ENCODE measurements at places on chromosomes 4 and X.

DNA sequence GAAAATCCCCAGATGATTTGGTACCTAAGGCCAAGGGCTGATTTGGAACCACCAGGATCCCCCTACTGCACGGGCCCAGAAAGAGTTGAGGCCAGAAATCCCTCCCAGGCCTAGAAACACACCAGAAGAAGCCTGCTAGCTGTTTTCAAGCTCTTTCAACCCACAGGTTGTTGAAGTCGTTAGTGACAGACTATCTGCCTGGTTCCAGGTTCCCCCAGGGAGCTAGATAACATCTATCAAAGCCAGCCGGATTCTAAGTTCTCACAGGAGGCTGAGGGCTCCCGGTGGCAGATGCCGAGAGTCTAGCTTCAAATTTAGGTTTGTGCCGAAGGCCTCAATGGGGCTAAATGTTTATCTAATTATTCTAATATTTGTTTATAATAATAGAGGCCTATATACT is 132.0 kb upstream of the ATP6AP2 start:
- no peak for DNase-seq

- DNase-seq = no peak
Observed at GRCh38 chr4:156961196-156962057, 10.2 kb downstream of the PDGFC start.

- DNase-seq = no peak
Observed at GRCh38 chr4:17544831-17545234, 29.9 kb downstream of the CLRN2 start.

DNA sequence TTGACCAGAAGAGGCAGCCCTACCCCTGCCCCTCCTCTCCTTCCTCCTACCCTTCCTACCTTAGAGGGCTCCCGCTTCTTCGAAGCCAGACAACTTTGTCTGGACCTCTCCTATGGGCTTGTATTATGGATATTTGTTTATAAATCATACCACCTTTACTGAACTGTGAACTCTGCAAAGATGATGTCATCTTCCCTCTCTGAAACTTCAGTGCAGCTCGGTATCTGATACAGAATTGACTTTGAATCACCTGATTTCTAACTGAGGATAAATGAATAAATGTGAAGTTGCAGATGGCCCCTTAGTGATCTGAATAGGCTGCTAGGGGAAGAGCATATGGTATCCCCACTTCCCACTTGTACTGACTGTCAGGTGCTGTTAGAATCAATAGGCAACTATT is 1.1 kb upstream of the OTC start:
- DNase-seq = no peak

DNA sequence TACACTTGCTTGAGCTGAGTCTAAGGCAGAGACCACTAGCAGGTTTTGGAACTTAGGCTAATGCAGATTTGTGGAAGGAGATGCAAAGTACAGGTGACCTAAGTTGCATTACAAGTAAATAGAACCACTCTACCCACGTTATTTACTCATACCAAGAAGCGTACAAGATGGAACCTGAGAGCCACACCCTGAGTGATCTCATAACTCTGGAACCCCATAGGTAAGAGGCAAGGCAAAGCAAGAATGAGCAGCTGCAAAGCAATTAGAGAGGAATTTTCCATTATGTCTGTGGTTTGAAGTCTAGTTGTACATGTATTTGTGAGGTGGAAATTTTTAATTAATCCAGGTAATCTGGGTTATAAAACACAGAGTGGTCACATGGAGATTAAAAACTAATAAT is 55.4 kb downstream of the CC2D2A start:
- DNase-seq = no peak

- no peak for DNase-seq
Observed at GRCh38 chr4:88698519-88698918, 890 bp upstream of the NAP1L5 start.

GRCh38 chrX:76821276-76821675 is 393.8 kb downstream of the MAGEE1 start:
- DNase-seq = no peak

GRCh38 chr4:143207555-143207954 is 22.8 kb downstream of the USP38 start:
- no peak for DNase-seq

- no peak for DNase-seq
Observed at GRCh38 chr4:102614801-102615200, 113.6 kb downstream of the NFKB1 start.

GRCh38 chr4:168045354-168045753 is 47.0 kb upstream of the ANXA10 start:
- no peak for DNase-seq

GRCh38 chrX:14235004-14235403 is 205.3 kb upstream of the GEMIN8 start:
- no peak for DNase-seq

- DNase-seq = no peak
Observed at GRCh38 chr4:80261989-80262600, 4.4 kb upstream of the FGF5 start.

- DNase-seq = no peak
Observed at GRCh38 chrX:47179221-47179927, 14.3 kb upstream of the UBA1 start.

DNA sequence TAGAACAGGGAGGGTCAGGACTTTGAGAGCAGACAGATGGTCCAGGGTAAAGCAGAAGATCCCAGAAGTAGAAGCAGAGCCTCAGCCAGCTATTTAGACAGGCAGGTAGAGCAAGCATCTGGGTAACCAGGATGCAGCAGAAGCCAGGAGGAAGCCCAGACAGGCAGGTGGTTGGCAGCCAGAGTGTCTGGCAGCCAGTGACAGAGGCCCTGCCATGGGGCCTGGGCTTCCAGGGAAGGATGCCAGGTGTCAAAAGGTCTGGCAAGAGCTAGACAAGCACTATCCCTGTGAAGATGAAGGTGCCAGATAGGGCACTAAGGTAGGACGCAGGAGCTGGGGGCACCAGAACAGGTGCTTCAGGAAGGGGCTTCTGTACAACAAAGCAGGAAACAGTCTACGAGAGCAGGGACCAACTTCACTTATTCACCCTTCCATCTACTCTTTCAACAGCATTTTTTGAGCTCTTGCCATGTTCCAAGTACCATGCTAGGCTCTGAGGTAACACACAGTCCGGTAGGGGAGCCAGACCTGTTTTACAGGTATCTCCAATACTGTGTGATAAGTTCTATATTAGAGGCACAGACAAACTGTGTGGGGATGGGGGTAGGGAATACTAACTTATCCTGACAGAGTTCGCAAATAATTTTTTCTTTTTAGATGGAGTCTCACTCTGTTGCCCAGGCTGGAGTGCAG is 38.1 kb upstream of the GJB1 start:
- no peak for DNase-seq

- DNase-seq = no peak
Observed at GRCh38 chr4:72471816-72472215, 97.2 kb downstream of the ADAMTS3 start.

DNA sequence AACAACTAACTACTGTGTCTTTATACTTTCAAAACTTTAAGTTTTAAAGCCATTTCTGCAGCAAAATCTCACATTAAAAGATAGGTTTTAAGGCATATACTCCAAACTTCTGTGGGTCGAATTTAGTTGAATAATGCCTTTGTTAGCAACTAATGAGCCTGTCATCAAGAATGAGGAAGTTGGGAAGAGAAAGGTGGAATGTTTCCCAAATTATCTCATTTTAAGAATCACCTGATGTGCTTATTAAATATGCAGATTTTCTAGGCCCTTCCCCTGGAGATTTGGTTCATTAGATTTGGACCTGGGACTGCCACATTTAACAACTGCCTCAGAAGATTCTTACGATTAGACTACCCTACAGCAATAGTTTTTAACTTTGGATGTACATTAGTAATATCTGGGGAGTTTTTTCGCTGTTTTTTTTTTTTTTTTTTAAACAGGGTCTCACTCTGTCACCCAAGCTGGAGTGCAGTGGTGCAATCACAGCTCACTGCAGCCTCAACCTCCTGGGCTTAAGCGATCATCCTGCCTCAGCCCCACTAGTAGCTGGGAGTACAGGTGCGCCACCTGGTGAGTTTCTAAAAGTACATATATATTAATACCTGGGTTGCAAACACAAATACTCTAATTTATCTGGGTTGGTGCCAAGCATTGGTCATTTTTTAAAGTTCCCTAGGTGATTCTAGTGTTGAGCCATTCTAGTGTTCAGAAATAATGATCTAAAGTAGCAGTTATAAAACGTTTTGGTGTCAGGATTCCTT is 16.1 kb upstream of the TASL start:
- DNase-seq = no peak

- DNase-seq = no peak
Observed at GRCh38 chr4:26746802-26747213, 113.8 kb upstream of the STIM2 start.

GRCh38 chr4:165207016-165207430 is 338 bp upstream of the KLHL2 start:
- DNase-seq = no peak

- no peak for DNase-seq
Observed at GRCh38 chr4:2765832-2766526, 9.8 kb upstream of the TNIP2 start.

- no peak for DNase-seq
Observed at GRCh38 chr4:15478724-15479088, 9.0 kb downstream of the CC2D2A start.

DNA sequence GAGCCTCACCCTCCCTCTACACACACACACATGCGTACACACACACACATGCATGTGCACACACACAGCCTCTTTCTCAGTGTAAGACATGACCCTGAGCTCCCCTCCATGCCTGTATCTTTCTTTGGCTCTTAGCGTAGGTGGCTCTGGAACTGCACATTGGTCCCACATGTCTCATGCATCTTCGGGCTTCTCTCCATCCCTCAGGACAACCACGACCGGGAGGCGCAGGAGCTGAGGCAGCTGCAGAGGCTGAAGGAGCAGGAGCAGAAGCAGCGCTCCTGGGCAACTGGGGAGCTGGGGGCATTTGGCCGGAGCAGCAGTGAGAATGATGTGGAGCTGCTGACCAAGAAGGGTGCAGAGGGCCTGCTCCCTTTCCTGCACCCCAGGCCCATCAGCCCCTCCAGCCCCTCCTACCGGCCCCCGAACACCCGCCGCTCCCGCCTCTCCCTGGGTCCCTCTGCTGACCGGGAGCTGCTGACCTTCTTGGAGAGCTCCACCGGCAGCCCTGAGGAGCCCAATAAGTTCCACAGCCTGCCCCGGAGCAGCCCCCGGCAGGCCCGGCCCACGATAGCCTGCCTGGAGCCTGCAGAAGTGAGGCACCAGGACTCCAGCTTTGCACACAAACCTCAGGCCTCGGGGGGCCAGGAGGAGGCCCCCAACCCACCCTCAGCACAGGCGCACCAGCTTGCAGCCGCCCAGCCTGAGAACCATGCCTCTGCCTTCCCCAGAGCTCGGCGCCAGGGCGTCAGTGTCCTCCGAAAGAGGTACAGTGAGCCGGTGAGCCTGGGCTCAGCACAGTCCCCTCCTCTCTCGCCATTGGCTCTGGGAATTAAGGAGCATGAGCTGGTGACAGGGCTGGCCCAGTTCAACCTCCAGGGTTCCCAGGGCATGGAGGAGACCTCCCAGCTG is 38.6 kb downstream of the FHDC1 start:
- no peak for DNase-seq

GRCh38 chrX:135737366-135738071 is 24.1 kb downstream of the CT45A1 start:
- DNase-seq = no peak

DNA sequence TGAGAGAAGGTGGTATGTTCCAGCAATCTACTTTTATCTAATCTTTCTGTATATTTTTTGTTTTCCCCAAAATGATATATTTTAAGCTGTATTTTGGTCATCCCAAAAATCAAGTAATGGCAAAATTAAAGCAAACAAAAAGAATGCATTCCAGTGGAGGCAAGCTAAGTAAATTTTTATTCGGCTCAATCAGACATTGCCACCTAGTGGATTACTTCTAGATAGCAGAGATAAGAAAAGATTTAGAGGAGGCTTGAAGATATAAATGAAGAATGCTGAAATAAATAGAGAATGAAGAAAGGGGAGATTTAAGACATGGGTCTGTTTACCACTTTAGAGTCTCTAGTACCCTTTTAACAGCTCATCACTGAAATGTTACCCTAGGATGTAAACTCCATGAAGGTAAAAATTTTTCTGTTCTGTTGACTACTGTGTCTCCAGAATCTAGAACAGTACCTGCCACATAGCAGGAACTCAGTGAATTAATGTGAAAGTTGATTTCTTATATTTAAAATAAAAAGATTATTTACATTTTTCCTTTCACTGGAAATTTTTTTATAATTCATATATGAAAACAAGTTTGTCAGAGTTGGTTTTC is 110.9 kb upstream of the ANK2 start:
- peak; percentile 13 for DNase-seq

GRCh38 chrX:9628779-9629493 is 136.7 kb downstream of the GPR143 start:
- DNase-seq = no peak

GRCh38 chr4:80903020-80903419 is 127.5 kb upstream of the BMP3 start:
- no peak for DNase-seq

Measured in left renal cortex interstitium (tissue), 4 donors.